BJ (cell line): ENCODE measurements at places on chromosomes 2 and 18.

DNA sequence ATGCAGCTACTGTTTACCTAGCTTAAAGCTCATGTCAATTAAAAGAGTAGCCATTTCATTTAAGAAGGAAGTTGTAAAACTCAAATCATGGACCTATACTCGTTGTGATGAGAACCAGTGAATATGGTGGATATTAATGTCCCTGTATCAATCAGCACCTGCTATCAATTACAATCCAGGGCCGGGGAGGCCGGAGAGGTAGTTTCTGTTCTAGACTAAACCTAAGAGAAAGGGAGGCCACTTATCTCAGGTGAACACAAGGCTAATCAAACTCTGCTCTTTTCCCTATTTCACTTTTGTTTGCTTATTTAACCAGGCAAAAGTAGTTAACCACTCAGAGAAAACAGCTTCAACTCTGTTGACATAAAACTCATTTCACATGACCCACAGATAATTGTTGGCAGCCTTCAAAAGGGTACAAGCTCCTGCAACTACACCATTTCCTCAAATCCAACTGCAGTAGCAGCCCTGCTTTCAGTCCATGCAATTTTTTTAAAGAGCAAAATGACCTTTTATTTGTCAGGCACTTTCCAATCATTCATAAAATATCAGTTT, 27.8 kb upstream of the SLC9A2 start:
- DNase-seq: no peak

GRCh38 chr18:11096839-11097750, 52.3 kb downstream of the PIEZO2 start:
- DNase-seq: no peak

DNA sequence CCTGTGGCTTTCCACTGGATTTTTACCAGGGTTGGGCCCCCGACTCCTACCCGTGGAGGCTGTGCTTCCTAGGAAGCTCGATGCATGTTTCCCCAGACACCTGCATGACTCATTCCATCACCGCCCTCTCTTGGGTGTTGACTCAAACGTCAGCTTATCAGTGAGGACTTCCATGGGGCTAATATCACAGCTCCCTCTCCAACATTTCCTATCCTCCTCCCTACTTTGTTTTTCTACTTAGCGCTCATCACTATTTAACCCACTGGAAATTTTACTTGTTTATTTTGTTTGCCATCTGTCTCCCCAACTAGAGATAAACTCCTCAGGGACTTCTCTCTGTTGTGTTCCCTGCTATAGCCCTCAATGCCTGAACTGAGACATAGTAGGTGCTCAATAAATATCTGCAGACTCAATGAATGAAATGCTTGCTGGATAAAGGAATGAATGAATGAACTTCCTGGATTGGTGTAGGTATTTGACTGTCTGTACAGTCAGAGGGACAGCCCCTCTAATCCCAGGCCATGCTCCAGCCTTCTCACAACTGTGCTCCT, 89.7 kb upstream of the MSH2 start:
- DNase-seq: no peak

DNA sequence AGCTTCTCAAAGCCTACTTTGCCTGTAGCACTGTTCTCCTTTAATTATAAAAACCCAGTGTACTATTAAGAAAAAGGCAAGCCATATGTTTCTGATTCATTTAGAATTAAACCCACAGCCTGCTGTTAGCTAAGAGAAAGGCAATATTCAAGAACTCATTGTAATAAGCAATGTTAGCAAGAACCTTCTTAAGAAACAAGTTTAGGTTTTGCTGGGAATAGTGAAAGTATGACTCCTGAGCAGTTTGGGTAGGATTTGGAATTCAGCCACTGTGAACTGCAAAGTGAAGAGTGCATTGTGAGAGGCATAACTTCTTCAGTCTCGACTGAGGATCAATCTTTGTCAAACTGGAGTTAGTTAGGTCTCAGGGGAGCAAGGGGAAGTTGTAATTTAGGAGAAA, 206.5 kb upstream of the NT5C1B start:
- no peak for DNase-seq

- DNase-seq: no peak
Observed at GRCh38 chr2:7071916-7072556, 154.8 kb downstream of the RNF144A start.

- no peak for DNase-seq
Observed at GRCh38 chr2:42897358-42897757, 105.0 kb upstream of the HAAO start.

GRCh38 chr18:40851014-40851429, 1104.0 kb upstream of the PIK3C3 start:
- no peak for DNase-seq

- DNase-seq: no peak
Observed at GRCh38 chr2:64412671-64413070, 41.3 kb upstream of the LGALSL start.

DNA sequence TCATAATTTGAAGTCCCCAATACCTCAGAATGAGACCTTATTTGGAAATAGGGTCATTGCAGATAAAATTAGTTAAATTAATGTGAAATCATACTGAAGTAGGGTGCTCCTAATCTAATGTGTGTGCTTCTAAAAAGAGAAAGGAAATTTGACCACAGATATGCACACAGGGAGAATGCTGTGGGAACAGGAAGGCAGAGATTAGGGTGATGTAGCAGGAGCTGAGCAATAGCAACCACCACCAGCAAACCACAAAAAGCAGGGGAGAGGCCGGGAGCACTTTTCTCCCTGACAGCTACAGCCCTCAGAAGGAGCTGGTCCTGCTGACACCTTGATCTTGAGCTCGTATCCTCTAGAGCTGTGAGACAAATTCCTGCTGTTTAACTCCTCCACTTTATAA, 24.6 kb upstream of the SCG2 start:
- DNase-seq: no peak

DNA sequence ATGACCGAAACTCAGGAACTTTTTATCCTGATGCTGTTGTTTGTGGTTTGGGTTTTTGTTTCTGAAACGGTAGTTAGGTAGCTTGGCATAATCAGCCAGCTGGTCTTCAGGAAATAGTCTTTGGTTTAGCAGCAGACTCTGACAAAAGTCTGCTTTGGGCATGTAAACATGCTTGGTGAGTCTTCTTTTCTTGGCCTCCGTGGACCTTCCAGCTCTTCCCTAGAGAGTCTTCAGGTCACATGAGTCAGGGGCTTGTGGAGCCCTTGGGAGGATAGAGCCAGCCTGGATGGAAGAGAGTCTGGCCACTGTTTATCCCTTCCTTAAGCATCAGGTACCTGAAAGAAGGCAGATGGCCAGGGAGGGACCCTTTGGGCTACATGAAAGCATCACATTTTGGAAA, 154.5 kb downstream of the MGAT5 start:
- DNase-seq: no peak

- DNase-seq: no peak
Observed at GRCh38 chr2:156332534-156333273, at the start of gene NR4A2. Gene NR4A2, minus strand, starts transcription at chr2:156332721. Its CDS starts 2,535 bp downstream, at chr2:156330186.

GRCh38 chr2:121245913-121246312, 39.1 kb downstream of the TFCP2L1 start:
- DNase-seq: no peak

DNA sequence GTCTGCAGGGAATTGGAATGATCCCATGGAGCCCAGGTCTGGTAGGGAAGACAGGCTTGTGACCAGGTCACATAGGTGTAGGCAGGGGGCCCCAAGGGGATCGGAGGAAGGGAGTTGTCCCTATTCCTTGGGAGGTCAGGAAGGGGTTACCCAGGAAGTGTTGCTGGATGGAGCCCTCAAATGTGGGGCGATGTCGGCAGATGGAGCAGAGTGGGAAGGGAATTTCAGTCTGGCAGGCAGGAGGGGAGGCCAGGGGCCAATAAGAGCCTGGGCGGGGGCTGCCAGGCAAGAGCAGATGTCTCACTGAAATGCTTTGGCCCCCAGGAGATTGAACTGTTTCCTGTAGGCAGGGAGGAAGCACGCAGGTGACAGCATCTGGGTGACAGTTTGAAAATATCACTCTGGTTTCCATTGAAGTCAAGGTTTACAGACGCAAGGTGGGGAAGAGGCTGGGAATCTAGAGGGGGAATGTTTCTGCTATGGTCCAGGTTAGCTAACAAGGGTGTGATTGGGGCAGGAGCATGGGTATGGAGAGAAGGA, 81.5 kb upstream of the SMAD2 start:
- no peak for DNase-seq

- DNase-seq: no peak
Observed at GRCh38 chr2:130391872-130392670, 36.2 kb downstream of the PTPN18 start.

GRCh38 chr2:21028021-21028947, 15.6 kb downstream of the APOB start:
- no peak for DNase-seq

DNA sequence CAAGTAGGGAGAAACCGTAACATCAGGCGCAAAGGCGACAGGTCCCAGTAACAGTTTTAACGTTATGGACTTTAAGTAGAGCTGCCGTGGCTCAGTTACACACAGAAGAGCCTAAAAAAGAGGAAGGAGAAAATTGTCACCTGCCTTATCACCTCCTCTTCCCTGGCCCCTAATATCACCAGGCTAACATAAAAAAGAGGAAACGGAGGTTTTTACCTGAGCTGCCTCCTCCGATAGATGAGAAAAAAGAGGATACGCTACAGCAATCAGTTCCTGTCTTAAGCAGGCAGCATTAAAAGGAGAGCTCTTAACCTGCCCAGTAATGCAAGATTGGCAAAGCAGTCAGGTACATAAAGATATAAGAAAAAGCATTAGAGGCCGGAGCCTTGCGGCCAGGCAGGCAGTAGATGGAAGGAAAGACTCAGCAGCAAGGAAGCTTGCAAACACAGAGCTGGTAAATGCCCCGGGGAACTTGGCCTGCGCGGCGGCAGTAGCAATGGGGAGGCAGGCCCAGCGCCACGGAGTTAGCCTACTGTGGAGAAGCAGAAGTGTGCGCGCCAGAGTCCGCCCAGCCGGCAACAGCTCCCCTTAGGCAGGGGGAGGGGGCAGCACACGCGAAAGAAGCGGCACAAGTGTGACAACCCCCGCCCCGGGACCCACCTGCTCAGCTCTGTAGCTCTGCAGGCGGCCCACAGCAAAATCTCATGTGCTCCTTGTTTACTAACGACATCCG, 116.3 kb upstream of the SCN7A start:
- no peak for DNase-seq

DNA sequence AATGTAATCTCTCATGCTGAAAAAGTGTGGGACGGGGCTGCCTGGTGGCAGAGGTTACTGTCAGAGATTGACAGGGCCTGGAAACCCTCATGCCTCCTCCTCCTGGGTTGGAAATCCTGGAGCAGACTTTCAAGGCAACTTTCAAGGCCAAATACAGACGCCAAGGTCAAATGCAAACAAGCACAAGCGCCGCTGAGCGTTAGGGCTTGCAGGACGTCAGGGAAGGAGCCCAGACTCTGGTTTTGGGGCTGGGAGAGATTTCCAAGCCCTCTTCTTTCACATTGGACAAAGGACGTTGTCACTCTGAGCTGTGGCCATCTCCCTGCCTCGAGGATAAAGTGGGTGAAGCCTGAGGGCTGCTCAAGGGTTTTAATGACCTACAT, 120.1 kb downstream of the TWIST2 start:
- no peak for DNase-seq

DNA sequence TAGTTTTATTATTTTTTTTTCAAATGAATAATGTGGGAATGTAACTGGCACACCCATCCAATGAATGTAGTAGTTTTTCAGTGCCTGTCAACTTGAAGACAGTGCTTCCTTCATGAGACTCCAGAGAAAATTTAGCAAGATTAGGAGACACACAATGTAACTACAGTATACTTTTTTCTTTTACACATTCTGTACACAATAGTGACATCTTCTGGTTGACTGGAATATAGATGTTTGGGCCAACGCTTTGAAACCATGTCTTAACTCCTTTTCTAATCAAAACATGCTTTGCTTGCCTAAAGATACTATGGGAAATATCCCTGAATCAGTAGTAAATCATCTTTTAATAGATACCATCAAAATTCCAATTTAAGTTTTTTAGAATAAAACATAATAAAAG, 229.5 kb upstream of the ZC3H15 start:
- no peak for DNase-seq

GRCh38 chr2:219976871-219977270, 349.4 kb downstream of the SLC4A3 start:
- DNase-seq: no peak

DNA sequence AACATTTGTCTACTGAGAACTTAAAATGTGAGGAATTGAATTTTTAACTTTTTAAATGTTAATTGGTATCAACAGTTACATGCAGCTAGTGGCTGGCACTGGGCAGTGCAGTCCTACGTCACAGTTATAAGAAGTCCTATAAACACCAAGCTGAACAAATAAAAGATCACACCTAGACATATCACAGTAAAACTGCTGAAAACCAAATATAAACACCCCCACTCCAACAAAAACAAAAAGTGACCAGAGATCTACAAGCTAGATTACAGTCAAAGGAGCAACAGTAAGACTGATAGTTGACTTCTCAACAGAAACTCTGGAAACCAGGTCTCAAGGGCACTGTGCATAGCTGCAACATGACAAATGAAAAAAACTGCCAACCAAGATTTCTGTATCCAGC, 19.4 kb downstream of the TLK1 start:
- no peak for DNase-seq

- DNase-seq: no peak
Observed at GRCh38 chr2:38098421-38099098, 22.6 kb upstream of the CYP1B1 start.

- DNase-seq: no peak
Observed at GRCh38 chr2:209322041-209322440, 101.8 kb upstream of the MAP2 start.

DNA sequence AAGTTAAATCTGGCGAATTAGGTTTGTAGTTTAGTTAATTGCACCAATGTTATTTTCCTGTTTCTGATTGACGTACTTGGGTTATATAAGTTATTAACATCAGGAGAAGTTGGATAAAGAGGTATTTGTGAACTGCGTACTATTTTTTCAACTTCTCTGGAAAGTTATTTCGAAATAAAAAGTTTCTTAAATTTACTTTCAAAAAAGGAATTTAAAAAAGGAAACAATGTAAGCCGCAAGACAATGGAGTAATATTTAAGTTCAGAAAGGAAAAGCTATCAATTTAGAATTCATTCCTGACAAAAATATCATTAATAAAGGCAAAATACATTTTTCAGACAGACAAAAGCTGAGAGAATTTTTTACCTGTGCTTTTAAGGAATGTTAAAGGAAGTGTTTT, 47.7 kb downstream of the RAB10 start:
- DNase-seq: no peak

GRCh38 chr2:24123922-24124580, 782 bp downstream of the FAM228B start:
- no peak for DNase-seq

- no peak for DNase-seq
Observed at GRCh38 chr2:86631846-86632485, 8.3 kb upstream of the RNF103 start.

DNA sequence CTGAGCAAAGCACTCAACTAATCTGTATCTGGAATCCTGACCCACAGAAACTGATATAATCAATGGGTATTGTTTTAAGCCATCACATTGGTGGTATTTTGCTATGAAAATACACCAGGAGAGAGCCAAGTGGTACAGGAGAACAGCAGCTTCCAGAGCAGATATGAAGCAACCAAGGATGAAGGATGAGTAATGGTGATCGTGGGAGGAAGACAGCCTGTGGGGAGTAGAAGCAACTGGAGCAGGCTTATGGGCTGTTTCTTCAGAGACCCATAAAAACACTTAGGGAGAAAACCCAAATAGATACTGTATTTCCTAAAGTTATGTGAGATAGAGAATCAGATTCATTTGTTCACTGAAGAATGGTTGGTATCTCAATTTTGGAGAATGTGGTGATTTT, 330.8 kb downstream of the NUP35 start:
- no peak for DNase-seq

- DNase-seq: no peak
Observed at GRCh38 chr2:214730800-214731407, 78.6 kb downstream of the BARD1 start.
